ENCODE measurements at places on chromosomes 3 and 15. TPM values are rescaled to one million over a fixed set of nuclear protein-coding genes. Genes with fewer than 3 reads are reported as not detected.
A peak's percentile ranks its signal among the peaks of the same experiment; 100 is the strongest.

GRCh38 chr3:27387625-27388024 is 18.4 kb upstream of the NEK10 start:
- DNase-seq, result no peak

The OPA1 gene
- polyA plus RNA-seq, result 17.7 TPM

DNA sequence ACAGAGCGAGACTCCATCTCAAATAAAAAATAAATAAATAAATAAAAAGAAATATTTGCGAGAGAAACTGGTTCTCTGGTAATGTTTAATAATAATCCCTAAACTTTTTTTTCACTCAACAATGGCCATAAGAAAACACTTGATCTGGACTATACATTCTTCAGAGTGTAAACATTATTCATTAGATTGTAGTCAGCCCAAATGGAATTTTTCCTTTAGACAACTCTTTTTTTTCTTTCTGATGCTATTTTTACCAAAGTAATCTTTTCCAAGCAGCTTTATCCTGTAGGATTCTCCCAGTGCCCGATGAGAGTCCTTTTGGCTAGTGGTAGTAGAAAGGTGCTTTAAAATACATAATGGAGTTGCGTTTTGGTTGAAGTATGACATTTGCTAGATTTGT is 90.4 kb downstream of the NEDD4 start:
- no peak for DNase-seq

DNA sequence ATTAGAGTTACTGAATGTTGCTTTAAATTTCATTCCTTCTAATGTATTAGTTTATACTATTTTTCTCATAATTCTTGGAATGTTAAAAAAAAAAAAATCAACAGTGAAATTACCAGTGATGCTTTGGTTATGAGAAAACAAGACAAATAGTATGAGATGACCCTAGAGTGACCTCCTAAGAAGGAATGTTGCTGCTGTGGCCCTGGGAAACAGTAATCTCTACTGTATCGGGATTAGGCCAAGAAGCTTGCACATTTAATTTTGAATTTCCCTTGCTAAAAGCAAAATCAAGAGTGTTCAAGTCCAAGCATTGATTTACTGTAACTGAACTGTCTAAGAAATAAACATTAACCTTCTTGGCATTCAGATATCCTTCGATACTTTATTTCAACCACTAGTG is 18.1 kb downstream of the TOPBP1 start:
- no peak for DNase-seq

DNA sequence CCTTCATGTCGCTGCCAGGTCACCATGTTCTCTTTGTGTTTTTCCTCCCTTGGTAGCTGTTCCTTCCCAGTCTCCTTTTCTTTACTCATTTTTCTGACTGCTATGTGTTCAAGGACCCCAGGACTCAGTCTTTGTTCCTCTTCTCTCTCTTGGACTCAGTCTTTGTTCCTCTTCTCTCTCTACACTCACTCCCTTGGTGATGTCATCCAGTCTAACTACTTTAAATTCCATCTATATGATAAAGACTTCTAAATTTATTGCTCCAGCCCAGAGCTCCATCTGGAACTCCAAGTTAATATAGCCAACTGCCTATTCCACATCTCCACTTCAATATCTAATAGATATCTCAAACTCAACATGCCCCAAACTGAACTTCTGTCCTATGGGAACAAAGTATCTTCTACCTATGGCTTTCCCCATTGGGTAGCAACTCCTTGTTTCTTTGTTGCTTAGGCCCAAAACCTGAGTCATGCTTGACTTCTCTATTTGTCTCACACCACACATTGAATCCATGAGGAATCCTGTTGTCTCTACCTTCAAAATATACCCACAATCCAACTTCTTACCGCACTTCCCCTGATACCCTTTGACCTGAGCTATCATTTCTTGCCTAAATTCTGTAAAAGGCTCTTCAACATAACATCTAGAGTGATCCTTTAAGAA is 4.9 kb upstream of the DYNC1LI1 start:
- DNase-seq, result no peak

DNA sequence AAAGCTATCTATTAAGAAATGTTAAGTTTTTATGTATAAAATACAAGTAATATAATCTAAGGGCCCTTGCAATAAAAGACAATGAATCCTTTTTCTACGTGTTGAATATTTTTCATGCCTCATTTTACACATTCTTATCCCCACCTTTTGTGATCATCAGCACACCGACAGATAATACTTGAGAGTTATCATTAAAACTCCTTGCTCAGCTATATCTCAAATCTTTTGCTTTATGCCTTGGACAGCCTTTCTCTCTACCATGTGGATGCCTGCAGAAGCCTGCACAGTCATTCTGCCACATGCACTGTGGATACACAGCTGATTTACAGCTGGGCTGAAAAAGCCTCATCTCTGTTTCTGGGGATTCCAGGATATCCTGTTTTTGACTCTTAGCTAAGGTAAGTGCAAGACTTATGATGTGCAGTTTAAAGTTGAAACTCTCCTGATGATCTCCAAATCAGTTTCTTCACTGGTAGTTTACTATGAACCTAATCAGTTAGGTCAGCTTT is 1565.1 kb downstream of the SI start:
- DNase-seq, result no peak

- peak; percentile 8 for DNase-seq
Measured at GRCh38 chr3:152706991-152707713, 127.8 kb upstream of the P2RY1 start.

DNA sequence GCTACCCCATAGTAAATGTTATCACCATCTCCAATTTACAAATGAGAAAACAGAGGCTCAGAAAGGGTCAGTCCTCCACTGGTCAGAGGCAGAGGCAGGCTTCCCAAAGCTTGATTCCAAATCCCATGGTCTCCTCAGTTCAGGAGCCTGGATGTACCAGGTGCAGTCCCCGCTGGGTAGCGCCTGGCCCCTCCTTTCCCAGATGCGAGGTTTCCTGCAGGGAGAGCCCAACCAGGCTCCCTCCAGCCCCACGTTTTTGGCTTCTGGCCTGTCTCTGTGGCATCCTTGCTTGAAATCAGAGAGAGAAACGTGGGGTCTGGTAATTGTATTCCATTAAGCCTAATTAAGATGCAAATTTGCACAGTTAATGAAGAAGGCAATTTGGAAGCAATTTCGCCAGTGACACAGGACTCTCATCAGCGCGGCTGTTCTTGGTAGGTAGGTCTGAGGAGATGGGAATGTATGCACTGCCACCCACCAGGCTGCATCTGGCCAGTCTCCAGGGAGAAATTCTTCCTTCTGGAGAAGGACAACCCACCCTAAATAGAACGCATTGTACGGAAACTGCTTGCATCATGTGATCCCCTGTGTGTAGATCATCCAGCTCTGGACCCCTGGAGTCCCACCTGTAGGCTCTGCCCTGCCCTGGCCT is 50.5 kb downstream of the HRH1 start:
- no peak for DNase-seq

GRCh38 chr3:60303160-60303559 is 948.1 kb downstream of the FHIT start:
- DNase-seq, result no peak

DNA sequence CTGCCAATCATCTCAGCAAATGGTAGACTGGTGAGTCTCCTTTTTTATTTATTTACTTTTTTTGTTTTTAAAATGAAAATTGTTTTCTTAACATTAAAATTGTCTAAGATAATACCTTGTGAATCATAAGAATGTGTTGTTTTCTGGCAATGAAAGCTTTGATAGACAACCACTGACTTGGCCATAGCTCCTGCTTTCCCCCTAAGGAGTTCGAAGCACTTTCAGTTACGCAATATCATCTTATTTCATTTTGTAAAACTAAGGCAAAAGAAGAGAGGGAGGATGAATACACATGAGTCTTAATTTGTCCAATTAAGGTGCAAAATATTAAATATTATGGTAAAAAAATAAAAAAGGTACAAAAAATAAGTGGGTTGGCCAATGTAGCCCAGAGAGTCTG is 74.8 kb upstream of the PLCL2 start:
- DNase-seq, result no peak

DNA sequence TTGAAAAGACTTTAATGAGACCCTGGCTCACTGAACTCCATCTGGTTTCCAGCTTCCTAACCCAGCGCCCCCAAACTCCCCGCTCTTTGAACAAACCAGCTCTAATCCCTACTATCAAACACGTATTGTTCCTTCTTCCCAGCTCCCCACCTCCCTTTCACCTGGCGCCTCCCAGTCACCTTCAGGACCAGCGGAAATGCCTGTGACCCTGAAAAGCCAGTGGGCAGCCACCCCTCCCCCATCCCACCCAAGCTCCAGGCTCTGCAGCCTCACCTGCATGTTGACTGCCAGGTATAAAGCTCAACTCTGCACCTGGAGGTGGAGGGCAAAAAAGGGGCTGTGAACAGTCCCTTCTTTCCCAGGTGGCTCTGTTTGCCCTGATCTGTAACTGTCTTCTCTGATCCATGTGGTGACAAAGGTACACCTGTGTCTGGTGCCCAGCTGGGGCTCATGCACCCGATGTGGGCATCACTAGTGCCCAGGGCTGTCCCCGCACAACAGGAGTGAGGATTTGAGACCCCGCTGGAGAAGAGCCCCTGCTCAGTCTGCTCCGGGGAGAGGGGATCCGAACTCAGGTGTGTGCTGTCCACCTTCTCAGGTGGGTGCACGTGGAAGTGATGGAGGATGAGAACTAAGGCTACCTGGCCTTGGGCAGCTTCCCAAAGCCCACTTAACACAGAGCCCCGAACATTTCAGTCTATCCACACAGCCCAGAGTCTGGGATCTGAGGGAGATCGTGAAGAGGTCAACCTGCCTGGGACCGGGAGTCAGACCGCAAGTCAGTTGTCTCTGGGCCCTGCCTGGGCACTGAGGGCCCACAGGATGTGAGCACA is 128.9 kb downstream of the NSMCE3 start:
- no peak for DNase-seq

- DNase-seq, result no peak
Measured at GRCh38 chr15:64878705-64879104, 33.0 kb upstream of the ANKDD1A start.

- DNase-seq, result peak; percentile 87
Measured at GRCh38 chr15:92091155-92091734, 237.7 kb downstream of the SLCO3A1 start.

DNA sequence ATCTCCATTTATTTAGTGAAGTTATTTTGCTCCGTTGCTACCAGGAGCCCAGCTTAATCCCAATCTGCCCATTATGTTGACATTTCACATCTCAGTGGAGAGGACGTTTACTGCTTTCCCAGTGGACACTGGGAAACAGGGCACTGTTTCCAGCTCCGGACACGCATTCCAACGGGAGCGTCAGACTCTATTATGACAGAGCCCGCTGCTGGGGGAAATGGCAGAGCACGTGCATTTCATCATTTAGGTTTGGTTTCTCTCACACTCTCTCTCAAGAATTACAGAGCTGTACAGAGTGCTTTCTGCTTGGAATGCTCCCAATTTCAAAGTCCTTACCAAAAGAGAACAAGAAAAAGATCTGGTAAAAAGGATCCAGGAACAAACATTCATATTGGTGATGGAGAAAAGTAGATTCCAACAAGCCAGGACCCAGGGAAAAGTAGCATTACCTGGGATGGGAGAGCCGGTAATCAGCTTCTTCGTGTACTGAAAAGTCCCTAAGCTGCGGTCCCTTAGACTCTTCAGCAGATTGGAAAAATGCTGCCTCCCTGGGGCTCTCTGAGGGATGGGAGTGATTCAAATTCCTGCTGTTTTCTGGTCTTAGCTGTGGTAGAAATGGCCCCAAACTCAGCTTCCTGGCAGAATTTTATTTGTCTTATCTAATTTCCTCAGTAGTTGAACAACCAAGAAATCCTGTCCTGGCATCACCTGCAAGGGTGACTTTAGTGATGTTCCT is 136.0 kb upstream of the THBS1 start:
- no peak for DNase-seq

DNA sequence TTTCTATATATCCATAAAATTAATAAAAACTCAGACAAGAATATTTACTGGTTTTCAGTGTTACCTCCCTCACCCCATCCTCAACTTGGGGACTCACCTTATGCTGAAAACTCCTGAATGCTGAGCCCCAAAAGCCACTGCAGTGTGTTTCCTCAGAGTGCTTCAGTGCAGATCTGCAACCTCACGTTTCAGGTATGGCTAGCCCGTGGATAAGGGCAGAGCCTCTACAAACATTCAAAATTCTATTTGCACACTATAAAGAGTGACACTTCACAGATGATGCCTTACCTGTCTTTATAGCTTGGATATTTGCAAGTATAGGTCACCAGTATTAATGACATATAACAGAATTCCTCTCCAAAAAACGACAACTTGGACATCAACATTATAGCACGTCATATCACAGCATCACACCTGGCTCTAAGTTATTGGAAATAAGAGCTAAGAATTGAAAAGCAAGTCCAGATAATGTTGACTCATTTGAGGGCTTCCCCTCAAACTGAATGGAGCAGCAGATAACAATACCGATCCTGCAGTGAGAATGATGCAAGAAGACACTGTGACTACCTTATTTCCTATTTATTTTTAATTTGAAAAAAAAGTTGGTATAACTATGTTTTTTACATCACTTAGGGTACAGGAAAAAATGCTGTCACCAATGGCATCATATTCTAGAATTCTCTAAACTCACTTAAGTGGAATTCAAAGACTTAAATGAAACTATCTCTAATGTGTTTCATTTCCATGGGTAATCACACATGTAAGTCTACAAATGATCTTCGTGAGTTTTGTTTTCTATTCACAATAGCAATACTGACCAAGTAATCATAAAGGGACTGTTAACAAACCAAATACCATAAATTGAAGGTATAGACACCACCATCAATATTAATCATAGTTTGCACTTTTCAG is 40.7 kb upstream of the RSL24D1 start:
- DNase-seq, result no peak

- DNase-seq, result peak; percentile 69
Measured at GRCh38 chr3:12964711-12965612, 108.3 kb downstream of the IQSEC1 start.

DNA sequence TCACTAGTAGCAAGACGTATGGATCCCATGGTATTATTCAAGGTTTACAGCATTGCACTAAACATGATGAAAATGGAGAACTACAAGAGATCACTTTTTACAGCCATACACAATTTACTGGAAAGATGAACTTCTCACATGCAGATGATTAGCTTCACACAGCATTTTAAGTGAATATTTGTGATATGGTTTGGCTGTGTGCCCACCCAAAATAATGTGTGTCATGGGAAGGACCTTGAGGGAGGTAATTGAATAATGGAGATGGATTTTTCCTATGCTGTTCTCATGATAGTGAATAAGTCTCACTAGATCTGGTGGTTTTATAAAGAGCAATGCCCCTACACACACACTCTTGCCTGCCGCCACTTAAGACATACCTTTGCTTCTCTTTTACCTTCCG is 662.0 kb upstream of the CCDC54 start:
- DNase-seq, result no peak

The GHRL gene
- 12.0 TPM for polyA plus RNA-seq

GRCh38 chr15:33016405-33017024 is 178.0 kb downstream of the FMN1 start:
- DNase-seq, result no peak

- no peak for DNase-seq
Measured at GRCh38 chr15:80942746-80943565, 46.7 kb downstream of the MESD start.

GRCh38 chr15:61871926-61872522 is 188.2 kb downstream of the VPS13C start:
- peak; percentile 6 for DNase-seq
